ENCODE measurements at places on chromosomes 13 and 19. TPM values are rescaled to one million over a fixed set of nuclear protein-coding genes. Genes with fewer than 3 reads are reported as not detected.

SLC5A5 gene
- total RNA-seq: 3.5 TPM

SHD gene
- 0.19 TPM for total RNA-seq

PSG11 gene
- not detected for total RNA-seq

CD177 gene
- total RNA-seq: not detected

BBC3 gene
- total RNA-seq: 48.6 TPM

SIRT6 gene
- total RNA-seq: 35.2 TPM

CYP4F8 gene
- not detected for total RNA-seq

MAP2K2 gene
- total RNA-seq: 101 TPM

ZNF667 gene
- total RNA-seq: 3.7 TPM

EDDM13 gene
- not detected for total RNA-seq

METTL21C gene
- not detected for total RNA-seq

HSPB6 gene
- total RNA-seq: 0.44 TPM

DNA sequence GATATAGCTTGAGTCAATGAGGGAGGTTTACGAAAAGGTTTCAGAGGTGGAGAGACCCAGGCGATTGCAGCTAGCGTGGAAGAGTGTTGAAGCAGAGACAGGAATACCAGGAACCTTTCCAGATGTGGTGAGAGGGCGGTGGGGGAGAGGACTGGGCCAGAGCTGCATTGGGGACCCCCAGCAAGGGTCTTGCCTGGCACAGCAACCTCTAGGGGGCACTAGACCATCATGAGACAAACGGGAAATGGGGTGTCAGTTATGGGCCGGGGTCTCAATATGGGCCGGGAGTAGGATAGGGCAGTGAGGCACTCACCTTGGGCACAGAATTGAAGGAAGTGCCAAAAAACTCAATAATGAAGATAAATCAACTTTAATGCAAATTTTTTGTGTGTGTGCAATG is 2.1 kb upstream of the LRP3 start:
- no peak for DNase-seq

- DNase-seq: no peak
Observed at GRCh38 chr13:94233401-94233800, 246.1 kb downstream of the DCT start.

DNA sequence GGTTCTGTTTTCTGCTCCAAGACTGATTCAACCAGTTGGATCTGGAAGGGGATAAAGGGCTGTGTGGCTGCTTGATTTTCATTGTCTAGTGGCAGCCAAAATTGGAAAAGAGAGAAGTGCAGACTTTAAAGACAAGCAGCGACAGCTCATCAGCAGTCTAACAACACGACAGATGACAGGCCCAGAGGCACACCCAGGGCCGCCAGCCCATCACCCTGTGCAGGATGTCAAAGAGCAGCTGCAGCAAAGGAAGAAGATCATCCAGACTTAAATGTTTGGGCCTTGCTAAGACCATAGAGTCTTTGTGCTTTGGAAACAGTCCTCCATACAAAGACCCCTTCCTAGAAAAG is 421.0 kb upstream of the KLF12 start:
- DNase-seq: no peak

- DNase-seq: no peak
Observed at GRCh38 chr13:71089056-71089455, 777.9 kb downstream of the DACH1 start.

DNA sequence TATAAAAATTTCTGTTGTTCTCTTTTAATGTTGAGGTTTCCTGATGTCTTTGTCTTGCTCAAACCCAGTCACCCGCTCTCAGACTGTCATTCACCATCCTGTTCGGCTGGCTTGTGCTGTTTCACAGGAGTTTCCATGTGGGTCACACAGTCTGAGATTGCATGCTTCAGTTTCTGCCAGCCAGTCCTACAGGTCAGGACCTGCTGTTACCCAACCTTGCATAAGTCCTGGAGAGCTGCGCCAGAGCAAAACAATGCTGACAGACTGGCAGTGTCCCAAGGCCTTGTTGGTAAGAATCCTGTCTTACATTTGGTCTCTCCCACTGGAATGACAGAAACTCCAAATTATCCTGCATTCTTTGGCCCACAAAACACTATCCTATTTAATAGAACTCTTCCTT is 340.0 kb upstream of the SLITRK5 start:
- no peak for DNase-seq

- DNase-seq: no peak
Observed at GRCh38 chr13:105804561-105805190, 730.8 kb downstream of the EFNB2 start.

- DNase-seq: peak; percentile 75
Observed at GRCh38 chr19:18594096-18594823, 5.7 kb downstream of the REX1BD start.

DNA sequence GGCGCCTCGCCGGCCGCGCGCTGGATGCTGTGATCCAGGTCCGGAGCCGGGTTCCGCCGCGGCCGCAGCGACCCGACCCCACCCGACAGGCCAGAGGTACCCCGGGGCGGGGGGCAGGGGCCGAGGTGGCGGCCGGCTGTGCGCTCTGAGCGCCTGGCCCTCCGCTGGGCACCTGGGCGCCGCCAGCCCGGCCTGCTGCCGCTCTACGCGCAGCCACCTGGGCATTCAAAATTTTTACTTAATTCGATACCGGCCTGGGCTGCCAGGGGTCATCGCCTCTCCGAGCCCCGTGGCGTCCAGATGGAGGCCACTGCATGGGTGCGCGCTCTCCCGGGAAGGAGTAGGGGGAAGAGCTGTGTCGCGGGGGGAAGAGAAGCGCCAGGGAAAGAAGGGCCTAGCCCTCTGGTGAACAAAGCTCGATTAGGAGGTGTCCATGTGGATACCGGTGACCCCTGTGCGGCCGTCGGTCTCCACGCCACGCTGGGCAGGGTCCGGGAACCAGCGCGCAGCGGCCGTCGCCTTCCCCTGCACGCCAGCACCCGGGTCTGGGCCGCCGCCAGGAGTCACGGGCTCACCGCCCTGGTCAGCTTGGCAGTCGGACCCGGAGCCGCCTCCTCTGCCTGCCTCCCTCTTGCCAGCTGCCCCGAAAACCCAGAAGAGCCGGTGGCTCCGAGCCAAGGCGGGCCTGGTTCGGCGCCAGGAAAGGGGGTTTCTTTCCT is 666 bp downstream of the BIVM start:
- no peak for DNase-seq

DNA sequence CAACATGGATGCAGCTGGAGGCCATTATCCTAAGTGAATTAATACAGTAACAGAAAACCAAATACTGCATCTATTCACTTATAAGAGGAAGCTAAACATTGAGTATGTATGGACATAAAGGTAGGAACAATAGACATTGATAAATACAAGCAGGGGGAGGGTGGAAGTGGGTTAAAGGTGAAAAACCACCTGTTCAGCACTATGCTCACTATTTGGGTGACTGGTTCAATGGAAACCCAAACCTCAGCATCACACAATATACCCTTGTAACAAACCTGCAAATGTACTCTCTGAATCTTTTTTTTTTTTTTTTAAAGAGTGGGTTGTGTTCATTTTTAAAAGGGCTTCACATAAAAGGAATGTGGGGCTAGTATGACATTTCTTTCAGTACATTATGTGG is 26.9 kb upstream of the CPB2 start:
- DNase-seq: no peak

- DNase-seq: no peak
Observed at GRCh38 chr19:22807061-22807835, 23.3 kb upstream of the ZNF99 start.

DNA sequence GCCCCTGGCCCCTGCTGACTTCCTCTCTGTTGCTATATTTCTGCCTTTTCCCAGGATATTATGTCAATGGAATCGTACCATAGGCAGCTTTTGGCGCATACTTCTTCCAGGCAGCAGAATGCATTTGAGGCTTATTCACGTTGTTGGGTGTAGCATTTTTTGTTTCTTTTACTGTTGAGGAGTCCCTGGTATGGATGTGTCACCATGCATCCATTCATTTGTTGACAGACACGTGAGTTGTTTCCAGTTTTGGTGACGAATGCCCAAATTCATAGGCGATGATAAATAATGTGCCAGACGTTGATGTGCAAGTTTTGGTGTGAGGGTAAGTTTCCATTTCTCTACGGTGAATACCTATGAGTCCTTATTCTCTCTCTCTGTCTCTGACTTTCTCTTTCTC is 5.0 kb downstream of the NFILZ start:
- DNase-seq: no peak

DNA sequence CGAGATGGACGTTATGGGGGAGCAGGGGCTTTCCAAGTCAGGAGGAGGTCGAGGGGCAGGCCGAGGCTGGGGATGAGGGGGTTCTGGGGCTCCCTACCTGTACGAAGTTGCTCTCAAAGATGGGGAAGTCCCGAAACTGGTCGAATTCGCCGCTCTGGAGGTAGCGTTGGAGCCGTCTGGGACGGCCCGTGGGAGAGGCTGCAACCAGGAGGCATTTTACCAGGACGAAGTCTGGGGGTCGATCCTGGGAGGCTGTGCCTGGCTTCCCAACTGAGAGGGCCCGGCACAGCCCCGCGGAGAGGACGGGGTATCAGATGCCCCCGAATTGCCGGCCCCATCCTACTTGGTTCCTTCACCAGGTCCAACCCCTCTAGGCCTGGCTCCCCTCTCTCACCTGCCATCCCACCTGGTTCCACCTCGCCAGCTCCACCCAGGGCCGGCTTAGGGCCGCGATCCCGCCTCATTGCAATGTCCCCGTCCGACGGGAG is 527 bp upstream of the EMC10 start:
- no peak for DNase-seq

DNA sequence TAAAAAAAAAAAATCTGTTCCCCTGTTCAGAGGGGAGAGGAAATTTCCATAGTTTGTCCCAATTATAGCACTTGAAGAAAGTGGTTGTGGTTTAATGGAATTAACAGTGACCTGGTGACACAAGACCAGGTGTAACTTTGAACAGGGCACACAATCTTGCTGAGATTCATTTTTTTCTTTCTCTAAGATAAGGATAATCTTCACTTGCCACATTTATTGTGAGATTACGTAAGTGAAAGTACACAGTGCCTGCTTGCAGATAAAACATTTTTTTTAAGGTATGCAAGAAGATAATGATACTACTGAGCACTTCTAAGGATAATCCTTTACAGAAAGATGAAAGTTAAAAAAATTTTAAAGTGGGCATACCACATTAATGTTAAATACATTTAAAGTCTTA is 448.1 kb downstream of the DIAPH3 start:
- no peak for DNase-seq

DNA sequence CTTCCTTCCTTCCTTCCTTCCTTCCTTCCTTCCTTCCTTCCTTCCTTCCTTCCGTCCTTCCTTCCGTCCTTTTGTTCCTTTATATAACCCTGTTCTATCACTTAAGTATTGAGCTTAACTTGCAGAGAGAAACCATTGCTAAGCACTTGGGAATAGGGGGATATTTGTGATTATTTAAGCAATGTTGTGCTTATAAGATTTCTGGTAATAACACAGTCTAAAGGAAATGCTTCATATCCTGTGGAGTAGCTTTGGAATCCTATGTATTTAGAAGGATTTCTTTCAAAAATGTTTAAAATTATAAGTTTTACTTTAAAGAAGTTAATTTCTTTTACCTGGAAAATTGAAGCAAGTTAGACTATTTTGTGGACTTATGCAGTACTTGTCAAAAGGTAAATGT is 209.8 kb downstream of the PCCA start:
- DNase-seq: no peak

GRCh38 chr19:10424011-10424637 is 3.8 kb downstream of the PDE4A start:
- peak; percentile 73 for DNase-seq

DNA sequence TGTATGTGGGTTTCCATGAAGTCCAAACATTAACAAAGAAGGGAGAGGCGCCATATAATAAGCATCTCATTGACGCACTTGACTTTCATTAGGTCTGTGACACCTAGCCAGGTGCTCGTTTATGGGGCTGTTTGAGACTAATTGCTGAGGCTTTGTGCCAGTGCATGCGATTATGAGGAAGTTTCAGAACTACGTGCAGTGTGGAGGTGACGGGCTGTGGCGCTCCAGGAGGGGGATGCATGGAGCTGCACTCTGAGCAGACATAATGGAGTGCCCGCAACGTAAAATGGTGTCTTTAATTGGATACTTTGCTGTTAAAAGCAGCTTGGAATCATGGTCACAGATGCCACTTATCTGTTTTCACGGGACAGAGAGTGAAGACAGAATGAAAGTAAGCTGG is 223.2 kb downstream of the FGF9 start:
- DNase-seq: no peak

- peak; percentile 29 for DNase-seq
Observed at GRCh38 chr19:43784981-43785808, 4.4 kb upstream of the KCNN4 start.

DNA sequence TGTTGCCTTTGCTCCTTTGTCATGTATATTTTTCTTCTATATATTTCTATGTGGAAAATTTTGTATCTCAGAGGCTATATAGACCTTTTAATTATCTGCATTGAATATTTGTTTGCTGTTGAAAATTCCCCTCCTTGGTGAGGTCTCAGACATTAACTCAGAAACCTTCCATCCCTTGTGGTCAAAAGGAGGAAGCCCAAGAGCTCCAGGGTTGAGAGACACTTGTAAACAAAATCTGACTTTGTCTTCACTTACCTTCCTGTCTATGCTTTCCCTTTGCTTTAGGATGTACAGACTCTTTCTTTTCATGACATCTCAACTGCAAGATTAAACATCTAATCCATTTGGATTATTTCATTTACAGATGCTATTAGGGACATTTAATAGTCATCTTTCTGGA is 157.5 kb downstream of the PCDH20 start:
- no peak for DNase-seq

DNA sequence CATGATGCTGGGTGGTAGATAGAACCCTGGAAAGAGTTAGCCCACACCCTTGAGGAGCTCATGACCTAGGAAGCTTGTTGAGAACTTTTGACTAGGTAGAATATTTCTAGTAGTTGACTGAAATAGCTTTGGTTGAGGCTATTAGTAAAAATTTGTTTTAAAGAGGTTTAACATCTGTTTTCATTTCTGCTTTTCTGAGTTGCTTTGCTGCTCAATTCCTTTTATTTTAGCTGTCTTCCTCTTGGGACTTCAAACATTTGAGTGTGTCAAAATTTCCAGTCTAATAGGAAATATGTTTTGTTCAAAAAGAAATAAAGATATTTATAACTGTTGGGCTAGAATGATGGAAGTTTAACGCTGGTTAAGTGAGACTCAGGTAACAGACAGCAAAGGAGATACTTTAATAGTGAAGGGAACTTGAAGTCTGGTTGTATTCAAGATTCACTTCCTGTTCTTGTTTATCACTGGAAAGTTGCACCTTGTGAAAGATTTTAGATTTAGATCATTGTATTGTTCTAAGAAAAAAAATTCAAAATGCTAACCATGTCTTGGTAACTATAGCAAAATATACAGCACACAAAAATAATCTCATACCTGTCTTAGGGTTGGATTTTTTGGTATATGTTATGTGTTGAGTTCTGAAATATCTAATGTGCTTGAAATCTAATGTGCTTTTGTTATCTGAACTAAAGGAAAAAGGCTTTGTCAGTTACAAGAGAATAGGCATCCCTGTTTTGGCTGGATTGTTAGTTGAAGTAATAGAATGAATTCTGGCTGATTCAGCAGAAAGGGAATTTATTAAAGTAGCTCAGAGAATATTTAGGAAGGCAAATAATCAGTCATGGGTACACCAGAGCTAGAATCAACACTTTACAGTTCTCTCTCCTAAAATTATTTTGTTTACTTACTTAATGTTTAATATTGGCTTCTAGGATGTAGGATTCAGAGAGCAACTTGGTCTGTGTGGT is 24.4 kb upstream of the GPR18 start:
- DNase-seq: no peak
